ENCODE measurements at places on chromosomes 5 and 9. TPM values are rescaled to one million over a fixed set of nuclear protein-coding genes. Genes with fewer than 3 reads are reported as not detected.

The C9orf50 gene
- not detected for total RNA-seq

The OLFML2A gene
- total RNA-seq = 22.6 TPM

The MAP1B gene
- total RNA-seq = 28.3 TPM

The C5orf58 gene
- not detected for total RNA-seq

The KLHL3 gene
- 0.14 TPM for total RNA-seq
